Activated T-cell treated with anti-CD3 and anti-CD28 coated beads for 4 hours (primary cell): ENCODE measurements at places on chromosomes 6 and 20.

DNA sequence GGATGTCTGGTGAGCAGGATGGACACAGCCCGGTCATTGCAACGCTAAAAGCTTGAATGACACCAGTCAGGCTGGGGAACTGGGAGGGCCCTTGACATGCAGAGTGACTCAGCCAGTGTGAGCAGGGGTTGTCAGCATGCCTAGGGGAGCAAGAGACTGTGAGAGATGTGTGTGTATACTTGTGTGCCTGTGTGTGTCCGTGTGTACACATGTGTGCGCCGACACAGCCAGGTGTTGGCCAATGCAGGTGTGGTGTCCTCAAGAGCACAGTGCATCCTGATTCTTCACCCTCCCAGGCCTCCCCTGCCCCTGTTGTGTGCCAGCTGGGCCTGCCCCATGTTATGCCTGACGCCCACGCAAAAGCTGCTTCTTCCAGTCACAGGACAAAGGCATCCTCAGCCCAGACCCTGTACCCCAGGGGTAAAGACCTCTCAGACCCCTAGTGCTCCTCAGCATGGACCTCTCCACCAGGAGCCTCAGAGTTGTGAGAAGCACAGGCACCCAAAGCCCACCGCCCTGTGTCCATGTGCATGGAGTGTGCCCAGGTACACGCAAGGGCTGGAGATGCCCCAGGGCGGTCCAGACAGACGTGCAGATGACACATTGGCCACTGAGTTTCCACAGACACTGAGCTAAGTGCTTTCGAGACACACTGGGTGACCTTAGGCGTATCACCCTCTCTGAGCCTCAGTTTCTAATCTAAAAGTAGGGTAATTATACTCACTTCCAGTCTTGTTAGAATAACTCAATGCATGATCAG, 16.6 kb downstream of the NRSN2 start:
- no peak for DNase-seq

DNA sequence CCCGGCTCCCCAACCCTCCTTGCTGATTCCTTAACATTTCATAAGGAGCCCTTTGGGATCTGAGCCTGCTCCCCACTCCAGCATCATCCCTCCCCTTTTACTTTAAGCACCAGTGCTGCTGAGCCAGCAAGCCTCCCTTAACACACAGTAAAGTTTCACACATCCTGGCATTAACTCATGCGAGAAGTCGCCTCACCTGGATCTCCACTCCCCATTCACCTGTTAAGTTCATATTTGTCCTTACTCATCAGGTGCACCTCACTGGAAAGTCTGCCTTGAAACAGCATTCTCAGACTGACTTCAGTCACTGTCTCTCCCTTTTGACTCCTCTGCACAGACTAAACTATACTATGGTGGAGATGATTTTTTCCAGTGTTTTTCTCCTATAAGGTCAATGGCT, 47.8 kb upstream of the MAP7 start:
- no peak for DNase-seq

DNA sequence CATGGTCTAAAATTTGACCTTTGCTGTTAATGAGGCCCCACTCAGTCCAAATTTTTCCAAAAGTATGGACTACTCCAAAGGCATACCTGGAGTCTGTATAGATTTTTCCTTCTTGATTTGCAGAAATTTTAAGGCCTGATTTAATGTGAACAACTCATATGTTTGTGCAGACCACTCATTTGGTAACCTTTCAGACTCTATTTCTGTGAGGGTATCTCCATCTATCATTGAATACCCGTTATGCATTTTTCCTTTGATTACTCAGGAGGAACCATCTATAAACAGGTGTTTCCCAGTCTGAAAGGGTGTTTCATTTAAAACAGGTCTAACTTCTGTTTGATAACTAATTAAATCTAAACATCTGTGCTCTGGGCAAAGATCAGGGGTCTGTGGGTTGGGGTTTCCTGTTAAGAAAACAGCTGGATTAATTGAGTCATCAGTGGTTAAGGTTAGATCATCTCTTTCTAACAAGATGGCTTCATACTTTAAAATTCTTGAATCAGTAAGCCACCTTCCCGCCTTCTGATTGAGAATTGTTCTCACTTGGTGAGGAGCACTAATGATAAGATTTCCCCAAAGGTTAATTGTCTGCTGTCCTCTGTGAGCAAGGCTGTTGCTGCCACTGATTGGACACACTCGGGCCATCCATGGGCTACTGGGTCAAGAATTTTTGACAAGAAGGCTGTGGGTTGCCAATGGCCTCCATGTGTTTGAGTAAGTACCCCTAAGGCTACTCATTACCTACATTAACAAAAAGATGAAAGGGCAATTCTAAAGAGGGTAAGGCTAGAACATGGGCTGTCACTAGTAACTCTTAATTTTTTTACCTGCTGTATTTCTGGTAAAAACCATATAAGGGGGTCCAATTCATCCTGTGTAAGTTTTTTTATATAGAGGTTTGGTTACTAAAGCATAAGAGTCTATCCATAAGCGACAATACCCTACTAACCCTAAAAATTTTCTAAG, 24.1 kb downstream of the HLA-B start:
- no peak for DNase-seq

GRCh38 chr20:64113796-64114355, 6.5 kb upstream of the NPBWR2 start:
- DNase-seq, result no peak

DNA sequence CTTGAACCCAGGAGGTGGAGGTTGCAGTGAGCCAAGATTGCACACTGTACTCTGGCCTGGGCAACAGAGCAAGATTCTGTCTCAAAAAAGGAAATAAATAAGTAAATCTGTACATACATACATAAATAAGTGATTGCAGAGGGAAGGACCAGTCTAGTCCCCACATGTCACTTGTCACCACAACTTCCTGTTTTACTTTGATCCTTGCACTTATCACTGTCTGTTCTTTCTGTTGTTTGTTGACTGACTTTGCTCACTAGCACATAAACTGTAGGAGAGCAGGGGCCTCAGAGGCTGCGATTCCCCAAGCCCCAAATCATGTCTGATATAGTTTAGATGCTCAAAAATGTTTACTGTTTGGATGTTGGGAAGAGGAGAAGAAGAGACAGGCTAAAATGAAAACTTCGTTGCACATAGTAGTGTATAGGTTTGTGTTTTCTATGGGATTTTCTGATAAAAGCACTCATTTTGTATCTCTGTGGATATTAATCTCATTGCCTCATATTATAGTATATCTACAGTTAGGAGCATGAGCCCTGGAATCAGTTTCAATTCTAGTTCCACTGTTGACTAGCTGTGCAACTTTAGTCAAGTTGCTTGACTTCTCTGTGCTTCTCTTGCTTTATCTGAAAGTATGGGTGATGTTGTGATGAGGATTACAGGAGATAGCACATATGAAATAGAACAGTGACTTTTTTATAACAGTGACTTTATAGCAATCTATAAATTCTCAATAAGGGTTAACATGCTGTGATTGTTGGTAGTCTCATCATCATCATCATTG, 165.0 kb downstream of the TBC1D7 start:
- DNase-seq, result no peak

- no peak for DNase-seq
Measured at GRCh38 chr6:4909063-4909706, 94.7 kb downstream of the RPP40 start.

DNA sequence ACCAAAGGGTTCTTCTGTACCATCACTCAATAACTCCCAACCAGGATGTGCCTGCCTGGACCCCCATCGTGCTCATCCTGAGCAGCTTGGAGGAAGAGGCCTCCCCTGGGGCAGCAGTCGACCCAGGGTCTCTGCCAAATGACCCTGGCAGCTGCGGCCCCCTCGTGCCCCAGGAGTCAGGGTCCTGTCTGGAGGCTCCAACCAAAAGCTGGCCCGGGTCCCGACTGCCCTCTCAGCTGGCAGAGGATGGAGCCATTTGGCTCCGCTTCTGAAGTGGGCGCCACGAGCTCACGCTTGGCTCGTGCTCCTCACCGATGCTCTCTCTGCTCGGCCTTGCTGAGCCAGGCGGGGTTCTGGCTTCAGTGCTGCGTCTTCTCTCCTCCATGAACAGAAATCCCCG, 56.8 kb downstream of the TFAP2C start:
- no peak for DNase-seq

- no peak for DNase-seq
Measured at GRCh38 chr6:118542184-118542952, 5.7 kb upstream of the PLN start.

DNA sequence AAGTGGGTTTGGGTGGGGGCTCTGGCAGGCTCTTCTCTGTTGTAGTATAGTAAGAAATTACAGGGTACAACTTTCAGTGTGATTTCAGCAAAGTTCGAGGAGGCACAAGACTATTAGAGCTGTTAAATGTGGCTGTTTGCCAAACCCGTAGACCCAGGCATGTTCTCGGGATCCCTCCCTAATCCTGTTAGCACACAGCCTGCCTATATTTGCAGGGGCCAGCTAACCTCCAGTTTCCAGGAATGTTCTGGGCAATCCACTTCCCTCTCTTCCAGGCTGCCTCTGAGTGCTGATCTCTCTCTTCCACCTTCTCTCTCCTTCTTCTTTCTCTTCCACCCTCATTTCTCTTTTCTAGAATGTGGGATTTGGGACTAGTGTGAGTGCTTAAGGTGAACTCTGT, 34.8 kb upstream of the ZFP64 start:
- DNase-seq, result no peak

DNA sequence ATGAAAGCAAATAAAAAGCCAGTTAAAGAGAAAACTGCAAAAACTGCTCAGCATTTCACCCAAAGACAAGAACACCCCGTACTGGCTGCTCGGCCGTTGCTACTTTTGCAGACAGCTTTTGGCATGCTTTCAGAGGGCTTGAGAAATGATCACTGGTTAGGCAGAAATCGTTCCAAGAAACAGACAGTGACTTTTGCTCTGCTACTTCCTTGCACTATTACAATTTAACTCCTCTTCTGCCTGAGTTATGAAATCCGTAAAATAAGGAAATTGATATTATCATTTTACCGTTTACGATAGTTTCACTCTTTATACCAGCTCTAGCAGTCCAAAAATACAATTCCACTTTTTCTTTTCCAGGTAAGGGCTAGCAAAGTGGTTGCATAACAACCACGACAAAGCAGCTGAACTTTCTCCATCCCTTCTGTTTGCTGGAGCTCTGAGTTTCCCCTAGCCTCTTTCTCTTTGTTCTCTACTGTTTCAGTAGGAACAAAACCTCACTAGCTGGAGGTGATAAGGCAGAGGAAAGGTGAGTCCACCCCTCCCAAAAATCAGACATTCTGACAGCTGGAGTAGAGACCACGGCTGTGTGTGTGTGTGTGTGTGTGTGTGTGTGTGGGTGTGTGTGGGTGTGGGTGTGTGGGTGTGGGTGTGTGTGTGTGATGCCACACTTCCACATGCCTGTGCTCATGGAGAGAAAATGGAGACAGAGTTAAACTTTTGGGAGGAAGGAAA, 191.8 kb upstream of the RREB1 start:
- DNase-seq, result no peak

GRCh38 chr6:27096834-27097511, 150.5 kb upstream of the PRSS16 start:
- no peak for DNase-seq

DNA sequence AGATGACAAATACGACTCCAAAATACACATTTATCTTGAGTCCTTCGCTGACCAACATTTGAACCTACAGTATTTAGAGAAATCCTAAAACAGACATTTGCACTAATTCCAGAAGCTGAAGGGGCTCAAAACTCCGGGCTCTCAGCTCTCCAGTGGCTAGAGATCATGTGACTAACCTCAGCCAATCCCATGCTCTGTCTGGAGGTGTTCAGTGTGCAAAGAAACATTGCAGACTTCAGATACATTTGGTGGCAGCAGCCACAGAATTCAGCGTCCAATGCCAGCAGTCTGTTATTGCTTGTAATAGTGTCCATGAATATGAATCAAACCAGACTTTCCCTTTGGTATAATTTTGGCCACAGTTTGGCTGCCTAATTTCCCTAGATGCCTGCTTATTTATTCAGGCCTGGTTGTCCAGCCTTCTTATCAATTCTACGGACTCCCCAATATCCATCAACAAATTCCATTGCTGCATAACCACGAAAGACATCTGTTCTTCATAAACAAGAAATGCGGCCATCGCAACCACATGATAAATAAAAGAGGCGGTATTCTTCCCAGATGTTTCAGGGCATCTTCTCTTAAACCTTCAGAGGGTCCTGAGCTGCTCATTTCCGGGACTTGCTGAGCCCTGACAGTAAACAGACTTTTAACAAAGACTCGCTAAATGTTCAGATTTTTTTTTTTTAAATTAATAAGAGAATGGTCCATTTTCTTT, 14.5 kb upstream of the CYP24A1 start:
- DNase-seq, result no peak

DNA sequence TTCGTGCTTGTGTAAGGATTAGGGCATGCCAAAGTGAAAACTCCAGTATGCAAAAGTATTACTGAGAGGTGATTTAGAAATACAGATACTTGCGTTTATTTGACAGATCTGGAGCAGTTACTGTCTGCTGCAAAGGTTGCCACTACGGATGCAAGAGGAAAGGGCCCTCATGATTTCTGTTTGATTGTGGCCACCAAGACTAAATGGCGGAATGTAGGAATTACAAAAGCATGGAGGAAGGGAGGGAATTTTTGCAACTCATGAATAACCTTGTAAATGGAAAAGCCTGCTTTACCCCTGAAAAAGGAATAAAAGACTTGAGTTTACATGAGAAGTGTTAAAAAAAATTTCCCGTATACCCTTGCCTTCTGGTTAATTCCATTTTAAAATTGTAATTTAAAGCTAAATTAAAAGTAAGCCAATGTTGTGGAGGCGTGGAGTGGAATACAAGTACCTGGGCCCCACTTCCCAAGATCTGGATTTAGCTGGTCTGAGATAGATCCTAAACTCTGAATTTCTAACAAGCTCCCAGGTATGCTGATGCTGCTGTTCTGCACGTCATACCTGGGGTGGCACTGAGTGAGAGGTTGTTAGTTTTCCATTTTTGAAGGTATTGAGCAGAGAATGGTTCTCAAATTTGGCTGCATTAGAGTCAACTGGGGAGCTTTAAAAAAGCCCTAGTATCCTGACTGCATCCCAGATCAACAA, 56.6 kb upstream of the NKX2-2 start:
- DNase-seq, result no peak

- DNase-seq, result no peak
Measured at GRCh38 chr6:33413241-33414120, 2.7 kb downstream of the PHF1 start.

DNA sequence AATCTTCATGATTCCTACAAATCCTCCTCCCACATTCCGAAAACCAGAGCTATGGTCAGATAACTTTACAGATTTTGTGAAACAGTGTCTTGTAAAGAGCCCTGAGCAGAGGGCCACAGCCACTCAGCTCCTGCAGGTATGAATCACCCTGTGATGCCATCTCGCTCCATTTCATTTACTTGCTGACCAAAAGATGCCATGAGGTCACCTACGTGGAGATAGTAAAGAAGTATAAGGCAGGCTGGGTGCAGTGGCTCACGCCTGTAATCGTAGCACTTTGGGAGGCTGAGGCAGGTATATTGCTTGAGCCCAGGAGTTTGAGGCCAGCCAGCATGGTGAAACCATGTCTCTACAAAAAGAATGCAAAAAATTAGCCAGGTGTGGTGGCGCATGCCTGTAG, 30.9 kb downstream of the STK4 start:
- no peak for DNase-seq
